ENCODE measurements at places on chromosomes 1 and 21.

- DNase-seq, result no peak
These were observed 35.6 kb upstream of the MGST3 start for GRCh38 chr1:165595246-165595938.

DNA sequence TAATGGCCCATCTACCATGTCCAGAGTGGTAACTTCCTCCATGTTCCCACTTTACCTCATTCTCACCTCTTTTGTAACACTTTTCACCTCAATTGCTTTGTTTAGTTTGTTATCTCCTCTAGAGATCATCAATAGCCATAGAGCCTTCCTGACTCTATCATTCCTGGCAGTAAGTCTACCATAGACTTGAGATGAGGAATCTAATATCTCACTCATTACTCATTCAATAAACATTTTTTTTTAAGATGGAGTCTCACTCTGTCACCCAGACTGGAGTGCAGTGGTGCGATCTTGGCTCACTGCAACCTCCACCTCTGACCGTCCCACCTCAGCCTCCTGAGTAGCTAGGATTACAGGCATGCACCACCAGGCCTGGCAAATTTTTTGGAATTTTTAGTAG is 7.1 kb downstream of the NMNAT2 start:
- DNase-seq, result no peak

DNA sequence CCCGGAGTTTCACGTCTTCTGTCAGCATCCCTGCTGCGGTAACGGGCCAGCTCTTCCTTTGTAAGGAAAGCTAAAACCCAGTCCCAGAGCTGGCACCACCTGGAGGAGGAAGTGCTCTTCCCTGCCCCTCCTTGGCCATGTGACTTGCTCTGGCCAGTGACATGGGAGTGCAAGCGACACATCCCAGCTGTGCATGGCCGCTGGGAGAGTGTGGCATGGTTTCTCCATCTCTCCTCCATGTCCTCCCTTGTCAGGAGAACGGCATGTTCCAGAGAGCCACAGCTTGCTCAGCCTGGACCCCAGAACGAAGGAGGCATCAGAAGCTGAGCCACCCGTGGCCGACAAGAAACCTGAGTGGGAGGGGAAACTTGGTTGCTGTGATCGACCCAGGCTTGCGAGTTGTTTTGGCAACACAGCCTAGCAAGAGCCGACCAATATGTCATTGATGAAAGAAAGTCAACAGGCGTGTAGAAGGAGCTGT is 2.7 kb upstream of the PRXL2B start:
- no peak for DNase-seq

DNA sequence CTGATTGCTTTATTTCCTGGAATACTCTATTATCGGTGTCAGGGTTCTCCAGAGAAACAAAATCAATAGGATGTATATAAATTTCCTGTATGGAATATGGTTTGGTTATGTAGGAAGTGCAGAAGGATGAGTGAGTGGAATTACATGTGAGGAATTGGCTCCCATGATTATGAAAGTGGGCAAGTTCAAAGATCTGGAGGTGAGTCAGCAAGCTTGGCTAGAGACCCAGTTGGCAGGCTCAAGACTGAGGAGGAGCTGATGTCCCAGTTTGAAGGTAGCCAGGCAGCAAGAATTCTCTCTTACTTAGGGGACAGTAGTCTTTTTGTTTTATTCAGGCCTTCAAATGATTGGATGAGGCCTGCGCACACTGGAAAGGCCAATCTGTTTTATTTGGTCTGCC is 57.5 kb downstream of the MAP3K7CL start:
- no peak for DNase-seq
